ENCODE measurements at places on chromosomes 3 and 15. TPM values are rescaled to one million over a fixed set of nuclear protein-coding genes. Genes with fewer than 3 reads are reported as not detected.

The ARHGAP31 gene
- 18.6 TPM for total RNA-seq

The PRTG gene
- not detected for total RNA-seq

The TMEM41A gene
- total RNA-seq: 36.4 TPM

DNA sequence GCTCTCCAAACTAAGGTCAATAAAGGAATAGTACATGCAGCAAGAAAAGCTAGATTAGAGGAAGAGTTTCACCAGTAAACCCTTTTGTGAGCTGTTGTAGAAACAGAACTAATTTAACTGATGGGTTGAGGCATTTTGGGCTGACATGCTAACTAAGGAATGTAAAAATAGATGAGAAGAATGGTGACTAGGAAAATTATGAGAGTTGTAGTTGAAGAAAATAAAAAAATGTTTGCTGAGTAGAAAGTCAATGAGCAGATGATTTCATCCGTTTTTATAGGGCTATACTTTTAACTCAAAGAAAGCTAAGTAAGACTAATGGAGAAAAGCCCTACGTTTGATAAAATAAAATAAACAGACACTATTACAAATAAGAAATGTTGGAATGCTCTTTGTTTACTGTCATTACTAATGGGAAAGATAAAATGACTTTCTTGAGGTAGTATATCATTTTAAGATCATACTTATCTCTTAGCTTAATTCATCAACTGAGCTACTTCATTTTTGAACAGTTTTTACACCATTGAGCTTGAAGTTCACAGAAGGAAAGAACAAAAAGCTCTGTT, 209.4 kb upstream of the DPH6 start:
- H3K27ac ChIP-seq: no peak overlapping the region
- no peak overlapping the region for H3K4me3 ChIP-seq
- no peaks in the 10 kb centered on the region for H3K36me3 ChIP-seq
- peaks cover 16% of the 10 kb centered on the region for H3K4me1 ChIP-seq
- H3K27me3 ChIP-seq: no peaks in the 10 kb centered on the region

GRCh38 chr15:90227816-90228772, 5.6 kb downstream of the CIB1 start:
- H3K4me1 ChIP-seq: peaks cover 28% of the 10 kb centered on the region
- no peak overlapping the region for H3K4me3 ChIP-seq
- H3K36me3 ChIP-seq: peaks cover 78% of the 10 kb centered on the region
- H3K27me3 ChIP-seq: no peaks in the 10 kb centered on the region

- no peak overlapping the region for H3K4me3 ChIP-seq
- no peaks in the 10 kb centered on the region for H3K27me3 ChIP-seq
- DNase-seq: no peak
- no peak overlapping the region for H3K27ac ChIP-seq
- no peaks in the 10 kb centered on the region for H3K4me1 ChIP-seq
Observed at GRCh38 chr3:151871639-151872468, 1.6 kb upstream of the SUCNR1 start.
